ENCODE measurements at places on chromosomes 3 and 15. TPM values are rescaled to one million over a fixed set of nuclear protein-coding genes. Genes with fewer than 3 reads are reported as not detected.

Gene GATA2
- total RNA-seq = not detected

Gene MEIS2
- not detected for total RNA-seq

Gene TMEM207
- total RNA-seq = not detected

Gene TRPM1
- total RNA-seq = not detected

Gene ABHD17C
- 9.0 TPM for total RNA-seq

Gene LRRC15
- not detected for total RNA-seq

Gene ATP13A5
- not detected for total RNA-seq

Gene AMIGO3
- not detected for total RNA-seq

Gene EFCAB12
- total RNA-seq = 0.31 TPM

Data from activated CD4-positive, alpha-beta memory T cell treated with anti-CD3 and anti-CD28 coated beads for 36 hours (primary cell).